ENCODE measurements at places on chromosomes 2 and 18.

DNA sequence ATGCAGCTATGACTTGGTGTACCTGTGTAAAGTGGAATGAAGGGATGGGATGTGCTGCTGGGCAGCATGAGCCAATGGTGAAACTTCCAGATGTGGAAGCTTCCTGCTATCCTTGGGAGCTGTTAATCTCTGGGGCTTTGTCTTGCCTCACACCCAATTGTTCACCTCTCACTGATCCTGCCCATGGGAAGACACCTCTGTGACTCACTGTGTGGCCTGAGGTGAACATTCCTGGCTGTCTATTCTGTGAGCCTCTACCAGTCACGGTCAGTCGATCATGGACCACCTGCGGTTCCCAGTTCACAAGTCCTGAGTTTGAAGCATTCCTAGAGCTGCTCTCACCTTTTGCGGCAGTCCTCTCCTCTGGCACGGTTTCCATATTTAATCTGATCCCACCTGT is 12.1 kb downstream of the NEURL3 start:
- no peak for DNase-seq

GRCh38 chr2:120825370-120826259 is 89.9 kb downstream of the GLI2 start:
- peak; percentile 84 for DNase-seq

DNA sequence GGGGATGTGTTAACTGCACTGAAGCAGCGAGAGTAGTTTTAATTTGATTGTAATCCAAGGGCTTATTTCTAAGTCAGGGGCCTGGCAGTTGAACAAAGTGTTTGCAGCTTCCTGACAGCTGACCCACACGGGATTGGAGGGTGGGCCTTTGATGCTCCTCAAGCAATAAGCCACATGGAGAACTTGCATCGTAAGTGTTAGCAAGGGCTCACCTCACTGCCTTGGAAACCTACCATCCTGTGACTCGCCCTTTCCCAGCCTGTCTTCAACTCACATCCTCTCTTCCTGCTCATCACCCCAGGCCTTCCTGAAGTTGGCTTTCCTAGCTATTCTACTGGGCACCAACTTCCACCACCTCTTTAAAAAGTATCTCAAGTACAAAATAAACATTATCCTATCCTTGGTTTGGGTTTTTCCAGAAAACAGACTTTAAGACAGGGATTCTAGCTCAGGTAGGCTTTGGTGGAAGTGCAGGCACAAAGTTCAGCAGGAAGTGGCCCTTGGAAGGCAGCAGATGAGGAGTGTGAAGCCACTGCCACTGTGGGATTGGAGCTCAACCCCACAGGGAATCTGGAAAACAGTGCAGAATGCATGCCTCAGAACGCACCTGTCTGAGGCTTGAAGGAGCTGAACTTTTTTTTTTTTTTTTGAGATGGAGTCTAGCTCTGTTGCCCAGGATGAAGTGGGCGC is 31.6 kb downstream of the B3GNT2 start:
- DNase-seq = no peak

- peak; percentile 87 for DNase-seq
Observed at GRCh38 chr2:47344890-47345589, 57.9 kb upstream of the MSH2 start.

DNA sequence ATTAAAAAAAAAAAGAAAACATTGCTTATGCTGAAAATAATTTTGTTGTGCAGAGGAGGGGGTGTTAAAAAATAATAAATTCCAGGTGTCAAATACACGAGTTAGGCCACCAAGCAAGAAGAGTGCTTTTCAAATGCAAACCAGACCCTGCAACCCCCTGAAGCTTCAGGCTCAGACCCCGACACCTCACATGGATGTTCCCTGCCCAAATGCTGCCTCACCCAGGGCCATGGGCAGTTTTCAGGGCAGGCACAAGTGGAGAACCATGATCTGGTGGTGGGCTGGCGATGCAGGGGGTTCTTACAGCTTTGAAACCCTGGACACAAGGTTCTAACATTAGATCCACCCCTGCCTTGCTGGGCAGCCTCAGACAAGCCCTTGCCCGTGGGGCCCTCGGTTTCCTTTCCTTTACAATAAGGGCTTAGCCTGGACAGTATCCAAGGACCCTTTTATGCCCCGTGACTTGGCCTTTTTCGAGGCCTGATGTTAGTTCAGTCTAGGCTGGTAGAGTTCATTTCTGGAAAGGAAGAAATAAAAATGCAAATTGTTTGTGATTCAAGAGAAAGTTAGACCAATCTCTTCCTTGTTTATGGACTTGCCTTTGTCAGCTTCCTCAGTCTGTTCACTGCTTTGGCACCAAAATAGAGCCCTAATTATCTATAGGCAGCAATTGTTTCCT is 168.7 kb downstream of the DDX1 start:
- no peak for DNase-seq

- DNase-seq = peak; percentile 46
Observed at GRCh38 chr18:74930616-74931015, 278.3 kb downstream of the PTGR3 start.

DNA sequence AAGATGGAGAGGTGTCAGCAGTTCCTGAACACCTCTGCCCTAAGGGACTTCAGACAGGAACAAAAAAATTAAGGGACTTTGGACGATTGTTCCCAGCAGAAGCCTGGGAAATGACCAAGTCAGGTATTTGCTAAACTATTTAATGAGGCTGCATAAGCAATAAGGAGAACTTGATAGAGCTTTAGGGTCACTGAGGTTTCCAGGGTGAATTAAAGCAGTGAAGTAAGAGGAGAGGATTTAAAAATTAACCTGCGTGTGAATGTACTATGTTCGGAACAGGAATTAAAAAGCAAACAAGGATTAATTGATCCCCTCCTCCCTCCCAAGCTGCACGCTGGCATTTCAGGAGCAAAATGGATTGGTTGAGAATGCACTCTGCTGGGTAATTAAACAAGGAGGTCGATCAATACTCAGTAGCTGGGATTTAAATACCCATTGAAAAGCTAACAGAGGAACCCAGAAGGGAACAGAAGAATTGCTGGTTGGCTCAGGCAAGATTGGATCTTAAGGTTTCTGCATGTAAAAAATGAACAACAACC is 157.2 kb downstream of the RNF152 start:
- DNase-seq = no peak

GRCh38 chr18:9437021-9437437 is 38.3 kb upstream of the RALBP1 start:
- DNase-seq = peak; percentile 16

GRCh38 chr18:48059455-48060010 is 129.1 kb upstream of the SMAD2 start:
- DNase-seq = no peak

DNA sequence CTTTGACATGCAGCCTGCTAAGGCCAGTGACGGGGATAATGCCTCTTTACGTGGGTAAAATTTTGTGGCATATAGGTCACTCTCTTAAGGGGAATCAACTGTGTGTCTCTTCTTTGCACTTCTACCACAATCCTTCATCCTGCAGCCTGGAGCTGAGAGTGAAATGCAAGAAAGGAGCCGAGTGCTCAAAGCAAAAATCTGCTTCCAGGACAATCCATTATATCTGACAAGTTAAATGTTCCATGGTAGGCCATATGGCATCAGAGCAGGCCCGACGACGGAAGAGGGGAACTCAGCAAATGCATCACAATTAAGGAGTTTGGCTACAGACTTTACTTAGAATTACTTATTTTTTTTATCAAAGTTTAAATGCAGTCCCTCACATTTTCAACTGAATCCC is 171.2 kb downstream of the TCF4 start:
- DNase-seq = no peak

DNA sequence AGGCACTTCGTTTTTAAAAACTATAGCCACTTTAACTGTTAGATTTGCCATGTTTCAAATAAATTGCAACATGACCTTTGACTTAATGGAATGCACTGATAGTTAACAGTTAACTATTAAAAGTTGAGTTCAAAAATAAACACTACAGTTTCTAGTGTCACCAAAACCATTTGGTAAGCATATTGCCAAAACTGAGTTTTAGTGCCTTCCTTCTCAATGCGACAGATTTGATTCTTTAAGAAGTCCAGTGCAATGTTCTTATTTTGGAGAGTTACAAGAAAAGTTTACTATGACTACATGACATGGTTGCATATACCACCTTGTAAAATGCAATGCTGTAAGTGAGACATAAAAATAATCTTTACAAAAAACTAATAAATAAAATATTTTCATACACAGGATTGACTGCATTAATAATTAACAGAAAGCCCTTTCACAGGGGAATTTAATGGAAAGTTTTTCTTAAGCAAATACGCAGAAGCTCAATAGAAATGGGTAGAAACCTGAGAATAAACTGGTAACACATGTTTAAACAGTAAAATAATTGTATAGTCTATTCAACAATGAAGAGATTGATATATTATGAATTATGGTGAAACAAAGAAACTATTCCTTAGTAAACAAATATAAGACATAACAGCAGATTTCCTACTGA is 53.8 kb downstream of the GRB14 start:
- no peak for DNase-seq

GRCh38 chr2:133138693-133139092 is 429.6 kb downstream of the NCKAP5 start:
- no peak for DNase-seq

GRCh38 chr18:79404567-79404910 is 8.8 kb downstream of the NFATC1 start:
- DNase-seq = no peak

- no peak for DNase-seq
Observed at GRCh38 chr2:204539019-204539385, 6.3 kb upstream of the PARD3B start.

DNA sequence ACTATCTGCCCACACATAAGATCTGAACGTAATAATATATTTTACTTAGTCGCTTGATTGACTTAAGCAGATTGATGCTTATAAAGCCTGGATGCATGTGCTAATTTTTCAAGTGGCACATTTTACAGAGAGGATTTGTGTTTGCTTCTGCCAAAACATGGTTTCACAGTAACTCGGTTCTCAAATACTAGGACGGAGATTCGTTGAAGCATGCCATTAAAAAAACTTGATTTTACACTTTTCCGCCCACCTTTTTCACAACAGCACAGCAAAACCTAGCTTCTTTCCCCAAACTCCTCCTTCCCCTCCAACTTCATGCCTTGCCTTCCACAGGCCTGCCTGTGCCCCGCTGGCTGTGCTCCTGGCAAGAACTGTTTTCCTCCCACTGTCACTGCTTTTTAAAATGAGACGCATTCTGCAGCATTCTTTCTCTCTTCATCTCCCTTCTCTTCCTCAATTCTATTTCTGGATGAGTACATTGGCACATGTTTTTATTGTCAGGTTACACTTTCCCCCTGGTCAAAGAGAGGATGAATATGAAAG is 55.1 kb upstream of the LMAN1 start:
- no peak for DNase-seq

DNA sequence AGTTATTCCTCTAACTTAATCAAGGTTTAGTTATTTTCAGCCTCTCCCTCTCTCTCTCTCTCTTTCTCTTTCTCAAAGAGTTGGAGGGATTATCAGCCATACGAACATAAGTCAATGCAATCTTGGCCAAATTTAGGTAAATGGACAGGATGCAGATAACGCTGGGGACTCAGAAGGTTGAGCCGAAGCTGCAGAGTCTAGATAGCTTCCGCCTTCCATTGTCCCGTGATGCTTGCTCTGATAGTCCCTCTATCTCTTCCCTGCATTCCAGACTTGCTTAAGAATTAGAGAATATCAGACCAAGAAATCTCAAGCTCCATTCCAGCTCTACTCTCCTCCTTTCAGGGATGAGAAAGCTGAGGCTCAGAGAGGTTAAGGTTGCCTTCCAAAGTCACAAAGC is 502.8 kb upstream of the TNP1 start:
- DNase-seq = no peak

GRCh38 chr2:60453301-60453700 is 100.2 kb downstream of the BCL11A start:
- DNase-seq = no peak

- no peak for DNase-seq
Observed at GRCh38 chr2:217071416-217071815, 211.6 kb upstream of the TNP1 start.

DNA sequence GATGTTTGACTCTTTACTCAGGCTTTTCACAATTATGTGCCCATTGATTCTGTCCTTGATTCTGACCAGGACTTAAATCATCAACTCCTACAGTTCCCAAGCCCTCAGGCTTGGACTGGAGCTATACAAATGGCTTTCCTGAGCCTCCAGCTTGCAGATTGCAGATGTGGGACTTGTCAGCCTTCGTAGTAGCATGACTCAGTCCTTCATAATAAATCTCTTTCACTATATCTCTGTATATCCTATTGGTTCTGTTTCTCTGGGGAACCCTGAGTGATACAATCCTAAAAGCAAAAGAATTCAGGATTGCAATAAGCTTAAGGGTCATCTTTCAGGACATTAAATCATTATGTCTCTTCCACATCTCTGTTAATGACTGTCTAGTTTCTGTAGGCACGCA is 356.6 kb downstream of the RIT2 start:
- no peak for DNase-seq

DNA sequence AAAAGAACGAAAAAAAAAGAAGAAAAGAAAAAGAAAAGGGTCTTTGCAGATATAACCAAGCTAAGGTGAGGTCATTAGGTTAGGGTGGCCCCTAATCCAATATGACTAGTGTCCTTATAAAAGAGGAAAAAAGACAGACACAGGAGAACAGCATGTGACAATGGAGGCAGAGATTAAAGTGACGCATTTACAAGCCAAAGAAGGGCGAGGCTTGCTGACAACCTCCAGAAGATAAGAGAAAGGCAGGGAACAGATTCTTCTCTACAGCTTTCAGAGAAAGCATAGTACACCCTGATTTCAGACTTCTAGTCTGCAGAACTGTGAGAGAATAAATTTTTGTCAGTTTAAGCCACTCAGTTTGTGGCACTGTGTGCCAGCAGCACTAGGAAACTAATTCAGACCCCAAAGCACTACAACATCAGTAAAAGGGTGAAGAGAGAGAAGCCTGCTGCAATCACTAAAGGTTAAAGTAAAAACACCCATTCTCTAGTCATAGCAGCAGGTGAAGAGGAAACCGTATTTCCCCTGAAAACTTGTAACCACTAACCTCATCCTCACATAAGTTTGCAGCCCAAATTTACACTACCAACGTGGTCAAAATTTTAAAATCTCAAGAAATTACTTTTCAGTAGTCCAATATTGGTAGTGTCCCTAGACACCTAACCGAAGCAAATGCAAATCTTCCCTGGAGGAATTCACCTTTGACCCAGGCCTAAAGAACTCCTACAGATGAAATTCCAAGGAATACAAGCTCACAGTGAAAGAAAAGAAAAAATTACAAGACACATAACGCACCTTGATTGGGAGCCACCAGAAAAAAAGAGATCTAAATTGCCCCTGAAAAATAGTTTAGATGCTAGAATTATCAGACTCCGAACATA is 17.5 kb downstream of the REEP1 start:
- DNase-seq = no peak

All from astrocyte of the spinal cord (primary cell).